ENCODE measurements at places on chromosomes 7 and 10.
A peak's percentile ranks its signal among the peaks of the same experiment; 100 is the strongest.

GRCh38 chr10:10205906-10206305 is 811.8 kb upstream of the CELF2 start:
- no peak for DNase-seq

DNA sequence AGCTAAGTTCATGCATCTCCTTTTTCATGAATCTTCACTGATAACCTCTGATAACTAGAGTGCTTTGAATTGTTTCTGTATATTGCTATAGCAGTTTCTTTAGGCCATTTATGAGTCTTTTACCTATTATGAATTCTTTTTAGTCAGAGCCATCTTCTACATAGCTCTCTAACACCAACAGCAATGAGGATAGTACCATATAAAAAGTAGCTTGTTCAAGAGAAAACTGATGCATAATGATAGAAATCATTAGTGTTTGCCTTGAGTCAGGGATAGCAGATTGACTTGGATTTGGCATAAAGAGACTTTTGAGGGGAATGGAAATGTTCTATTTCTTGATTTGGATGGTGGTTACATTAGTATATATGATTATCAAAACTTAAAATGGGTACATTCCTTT is 25.8 kb upstream of the SEMA4G start:
- no peak for DNase-seq

- DNase-seq: no peak
Observed at GRCh38 chr7:4266270-4267040, 415.6 kb upstream of the FOXK1 start.

DNA sequence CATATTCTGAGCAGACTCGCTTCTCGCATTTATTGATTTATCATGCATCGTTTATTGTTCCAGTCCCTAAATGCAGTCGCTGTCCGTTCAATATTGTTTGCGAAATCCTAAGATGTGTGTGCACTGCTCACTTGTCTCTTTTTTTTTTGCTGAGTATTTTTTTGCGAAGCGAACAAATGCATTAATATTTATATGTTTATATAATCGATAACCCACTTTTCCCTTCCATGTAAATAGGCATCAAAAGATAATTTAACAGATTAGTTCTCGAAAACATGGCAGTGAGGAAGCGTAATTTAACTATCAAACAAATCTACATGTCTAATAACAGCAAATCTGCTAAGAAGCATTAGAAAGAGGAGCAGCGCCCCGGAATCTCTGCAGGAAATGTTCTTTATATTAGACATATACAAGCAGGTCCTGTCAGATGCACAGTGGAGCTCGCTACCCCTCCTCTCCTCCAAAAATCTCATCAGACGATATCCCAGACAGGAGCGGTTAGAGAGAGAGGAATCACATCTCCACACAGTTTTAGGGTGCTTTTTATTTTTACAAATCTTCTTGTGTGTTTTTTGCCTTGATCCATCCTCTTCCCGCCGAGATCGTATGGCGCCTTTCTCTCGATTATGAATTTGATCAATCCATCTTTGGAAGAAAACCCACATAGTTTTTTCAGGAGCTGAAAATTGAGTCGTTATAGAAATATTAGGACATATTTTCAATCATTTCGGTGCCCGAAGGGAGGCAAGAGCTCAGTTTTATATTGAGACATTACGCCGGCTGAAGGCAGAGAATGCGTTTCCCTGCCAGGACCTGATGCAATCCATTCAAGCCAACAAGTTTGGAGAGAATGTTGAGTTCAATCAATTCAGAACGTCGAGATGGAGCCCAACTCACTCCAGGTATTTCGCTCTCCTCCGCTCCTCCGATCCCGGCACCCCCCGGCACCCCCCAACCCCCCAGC is at the start of gene ARID5B:
TSS of gene ARID5B (plus strand) at position 871 of the 964 bp plus-strand sequence. CDS start at position 882, 11 bp downstream.
- DNase-seq: peak; percentile 13

DNA sequence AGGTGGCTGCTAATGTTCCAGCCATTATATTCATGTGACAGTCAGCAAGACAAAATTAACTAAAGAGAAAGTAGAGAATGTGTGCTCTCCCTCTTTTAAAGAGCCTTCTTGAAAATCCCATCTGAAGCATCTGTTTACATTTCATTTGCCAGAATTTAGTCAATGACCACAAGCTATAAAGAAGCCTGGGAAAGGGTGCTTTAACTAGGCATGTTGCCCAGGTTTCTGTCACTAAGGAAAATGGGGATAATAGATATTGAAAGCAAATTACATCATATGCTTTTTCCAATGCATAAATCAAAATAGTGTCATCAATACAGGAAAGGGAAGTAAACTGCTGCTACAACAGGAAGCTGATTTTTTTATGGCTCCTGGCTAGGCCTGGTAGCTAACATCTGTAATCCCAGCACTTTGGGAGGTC is 67.7 kb downstream of the ELAPOR2 start:
- no peak for DNase-seq

- no peak for DNase-seq
Observed at GRCh38 chr7:148397551-148397950, 193.0 kb upstream of the C7orf33 start.

DNA sequence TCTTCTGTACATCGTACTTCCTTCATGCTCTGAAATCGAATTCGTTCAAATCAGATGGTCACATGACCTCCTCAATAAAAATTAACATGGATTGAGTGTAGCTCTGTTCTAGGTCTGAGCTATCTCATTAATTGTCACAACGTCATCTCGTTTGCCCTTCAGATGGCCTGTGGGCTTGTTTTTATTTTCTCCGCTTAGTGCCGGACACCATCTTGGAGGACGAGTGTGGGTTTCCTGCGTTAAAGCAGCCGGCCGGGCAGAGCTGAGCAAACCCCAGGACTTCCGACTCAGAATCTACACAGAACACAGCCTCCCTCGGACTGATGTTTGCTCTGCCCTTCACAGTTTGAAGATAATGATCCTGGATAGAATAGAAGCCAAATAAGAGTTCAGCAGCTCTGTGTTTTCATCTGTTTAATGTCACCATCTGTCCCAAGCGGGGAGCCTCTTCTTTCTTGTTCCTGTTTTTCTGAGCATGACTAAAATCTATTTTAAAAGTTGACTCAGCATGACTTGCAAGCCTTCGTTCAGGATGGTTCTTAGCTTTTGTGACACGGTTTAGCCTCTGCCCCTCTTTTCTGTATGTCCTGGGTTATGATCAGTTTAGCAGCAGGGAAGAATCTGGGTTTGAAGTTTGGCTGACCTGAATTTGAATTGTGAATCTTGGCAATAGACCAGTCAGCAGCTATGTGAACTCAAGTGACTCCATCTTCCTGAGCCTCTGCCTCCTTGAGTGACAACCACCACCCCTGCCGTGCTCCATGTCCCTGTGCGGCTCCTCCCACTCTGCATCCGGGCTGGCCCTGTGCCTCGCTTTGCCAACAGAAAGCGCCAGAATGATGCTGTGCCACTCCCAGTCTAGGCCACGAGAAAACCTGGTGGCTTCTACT is 30.6 kb upstream of the GALNTL5 start:
- no peak for DNase-seq

GRCh38 chr7:15199482-15199881 is 296.9 kb upstream of the DGKB start:
- DNase-seq: no peak

Data from NCI-H526 (cell line).